Esophagus muscularis mucosa (tissue), 4 donors: ENCODE measurements at places on chromosomes 16 and 17. TPM values are rescaled to one million over a fixed set of nuclear protein-coding genes. Genes with fewer than 3 reads are reported as not detected.

DNA sequence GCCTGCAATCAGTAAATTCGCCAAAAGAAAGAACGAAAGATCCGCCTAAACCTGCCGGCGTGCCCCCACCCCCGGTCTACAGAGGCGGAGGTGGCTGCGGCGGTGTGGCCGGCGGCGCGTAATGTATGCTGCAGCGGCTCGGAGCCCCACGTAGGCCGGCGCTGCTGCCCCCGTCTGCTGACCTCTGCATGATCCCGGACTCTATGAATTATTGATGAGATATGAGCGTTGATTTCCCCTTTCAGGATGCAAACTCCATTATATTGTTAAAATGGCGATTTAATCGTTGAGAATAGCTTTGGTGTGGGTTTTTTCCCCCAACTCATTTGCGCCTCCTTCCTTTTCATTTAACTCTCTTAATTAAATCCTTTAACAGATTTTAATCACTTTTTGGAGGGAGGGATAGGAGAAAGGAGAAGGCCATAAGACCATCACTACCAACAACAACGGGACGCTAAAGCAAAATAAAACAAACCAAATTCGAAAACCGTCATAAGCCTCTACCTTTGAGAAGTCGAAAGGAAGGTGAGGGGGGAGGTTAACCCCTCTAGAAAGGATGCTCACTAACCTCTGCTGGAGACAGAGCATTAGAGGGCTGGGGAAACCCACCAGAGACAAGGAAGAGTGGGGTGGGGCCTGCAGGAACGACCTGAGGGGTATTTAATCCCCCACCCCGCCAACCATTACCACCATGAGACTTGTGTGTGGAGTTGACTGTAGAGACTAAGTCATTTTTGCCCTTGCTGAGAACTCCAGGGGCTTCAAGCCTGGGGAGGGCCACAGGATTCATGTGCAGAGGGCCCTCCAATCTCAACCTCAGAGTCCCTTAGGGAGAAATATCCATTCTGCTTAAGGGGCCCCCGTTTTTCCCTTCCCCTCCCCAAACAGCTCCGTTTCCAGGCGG lies 3.4 kb downstream of the HOXB3 start:
- peaks cover 45% of the 10 kb centered on the region for H3K4me1 ChIP-seq
- peak overlapping the region; percentile 69 for H3K4me3 ChIP-seq
- H3K27me3 ChIP-seq, result no peaks in the 10 kb centered on the region
- H3K36me3 ChIP-seq, result no peaks in the 10 kb centered on the region

- H3K27me3 ChIP-seq, result no peaks in the 10 kb centered on the region
- no peaks in the 10 kb centered on the region for H3K36me3 ChIP-seq
- no peak overlapping the region for H3K27ac ChIP-seq
These were observed 1.3 kb upstream of the CCDC92B start for GRCh38 chr17:2750721-2751120.

DNA sequence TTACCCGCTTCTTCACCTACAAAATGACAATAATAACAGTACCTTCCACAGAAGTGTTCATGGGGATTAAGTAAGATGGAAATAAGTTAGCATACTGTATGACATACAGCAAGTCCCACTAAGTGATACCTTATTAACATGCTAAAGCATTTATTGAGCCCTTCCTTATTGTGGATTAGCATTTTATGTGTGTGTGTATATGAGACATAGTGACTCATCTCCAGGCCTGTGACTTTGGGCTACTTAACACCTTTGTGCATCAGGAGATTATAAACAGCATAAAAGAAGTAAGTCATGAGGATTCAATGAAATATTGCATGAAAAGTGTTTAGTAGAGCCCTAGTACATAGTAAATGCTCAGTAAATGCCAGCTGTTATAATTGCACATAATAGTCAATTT lies 52.9 kb downstream of the CA10 start:
- H3K4me3 ChIP-seq, result no peak overlapping the region
- DNase-seq, result no peak
- H3K36me3 ChIP-seq, result no peaks in the 10 kb centered on the region
- no peak overlapping the region for H3K27ac ChIP-seq
- H3K4me1 ChIP-seq, result no peaks in the 10 kb centered on the region

Gene SEPTIN12
- not detected for total RNA-seq
